Activated CD4-positive, alpha-beta T cell treated with anti-CD3 and anti-CD28 coated beads, Interleukin-2, Interleukin-4, amounts not matched to agents 100 ng/mL and 50 ng/mL, durations not matched to agents 16 hours and 8 hours (primary cell): ENCODE measurements at places on chromosomes 4 and X.

- DNase-seq, result no peak
Observed at GRCh38 chr4:158280856-158281255, 70.6 kb downstream of the TMEM144 start.

DNA sequence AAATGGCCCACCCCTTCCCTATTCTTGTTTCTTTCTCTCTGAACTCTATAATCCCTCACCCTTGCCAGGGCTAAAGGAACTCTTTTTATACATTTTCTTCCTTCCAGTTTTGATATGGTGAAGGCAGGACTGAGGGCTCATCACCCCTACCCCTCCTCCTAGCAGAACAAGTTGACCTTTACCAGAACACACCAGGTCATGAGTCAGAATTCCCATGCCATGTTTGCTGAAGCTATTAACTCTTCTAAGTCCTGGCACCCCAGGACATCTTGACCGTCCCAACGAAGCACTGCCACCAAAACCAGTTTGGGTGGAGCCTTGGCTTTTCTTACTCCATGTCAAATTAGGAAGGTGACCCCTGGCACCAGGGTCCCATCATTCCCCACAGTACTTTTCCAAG, 57.5 kb upstream of the DYNLT3 start:
- no peak for DNase-seq

- no peak for DNase-seq
Observed at GRCh38 chrX:54413753-54414152, 26.5 kb upstream of the TSR2 start.

DNA sequence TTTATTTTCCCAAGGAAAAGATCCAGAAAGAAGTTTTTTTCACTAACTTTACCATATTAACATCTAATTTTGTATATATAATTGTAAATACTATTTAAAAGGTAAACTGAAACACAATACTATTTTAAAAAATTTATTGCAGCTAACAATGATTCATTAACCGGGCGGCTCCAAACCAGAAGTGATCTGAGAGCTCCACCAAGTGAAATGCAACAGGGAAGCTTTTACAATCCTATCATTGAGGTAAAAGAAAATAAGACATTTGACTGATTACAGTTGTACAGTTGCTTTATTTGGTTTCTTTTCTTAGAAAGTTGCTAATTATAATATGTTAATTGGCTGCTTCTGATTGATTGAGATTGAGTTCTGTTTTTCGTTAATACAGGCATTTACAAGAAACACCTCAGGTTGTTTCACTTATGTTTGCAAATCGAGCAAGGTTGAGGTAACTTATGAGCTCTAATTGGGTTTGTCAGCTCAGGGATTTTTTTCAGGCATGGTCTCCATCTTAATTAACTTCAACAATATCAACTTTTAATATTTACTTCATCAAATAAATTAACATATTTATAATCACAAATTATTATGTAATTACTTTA, 220.2 kb upstream of the UGT8 start:
- no peak for DNase-seq

- DNase-seq, result no peak
Observed at GRCh38 chrX:10393241-10393640, 227.1 kb downstream of the MID1 start.

DNA sequence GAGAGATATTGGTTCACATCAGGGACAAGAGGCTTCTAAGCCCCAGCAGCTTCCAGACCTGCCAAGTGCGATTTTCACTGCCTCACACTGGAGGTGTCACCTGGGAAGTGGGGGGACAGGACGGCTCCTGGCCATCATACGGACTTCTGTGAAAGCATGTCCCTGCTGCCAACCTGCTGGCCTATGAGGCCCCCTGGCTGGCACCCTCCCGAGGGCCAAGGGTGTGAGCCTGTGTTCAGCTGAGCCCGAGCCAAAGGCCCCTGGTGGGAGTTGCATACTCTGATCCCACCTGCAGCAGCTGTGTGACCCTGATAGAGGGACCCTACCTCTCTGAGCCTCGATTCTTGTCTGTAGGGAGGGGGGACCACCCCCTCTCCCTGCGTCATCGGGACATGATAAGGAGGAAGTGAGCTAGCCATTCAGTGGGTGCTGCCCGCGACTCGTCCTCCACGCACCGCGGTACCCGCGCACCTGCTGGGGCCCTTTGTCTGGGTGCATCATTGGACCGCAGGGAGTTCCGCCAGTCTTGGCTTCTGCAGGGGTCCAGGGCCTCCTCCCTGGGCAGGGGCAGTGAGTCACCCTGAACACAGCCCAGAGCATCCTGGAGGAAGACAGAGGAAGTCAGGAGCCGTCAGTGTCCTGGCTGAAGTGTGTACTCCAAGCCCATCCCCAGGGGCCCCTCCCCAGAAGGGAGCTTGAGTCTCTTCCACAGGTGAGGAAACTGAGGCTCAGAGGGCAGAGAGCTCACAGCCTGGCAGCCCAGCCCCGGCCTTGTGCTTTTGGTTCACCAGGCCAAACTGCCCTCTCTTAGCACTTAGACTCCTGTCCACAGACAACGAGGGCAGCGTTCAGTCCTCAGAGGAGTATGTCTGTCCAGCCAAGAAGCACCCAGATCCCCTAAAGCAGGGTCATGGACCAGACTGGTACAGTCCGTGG, 24.1 kb downstream of the C4orf50 start:
- no peak for DNase-seq

DNA sequence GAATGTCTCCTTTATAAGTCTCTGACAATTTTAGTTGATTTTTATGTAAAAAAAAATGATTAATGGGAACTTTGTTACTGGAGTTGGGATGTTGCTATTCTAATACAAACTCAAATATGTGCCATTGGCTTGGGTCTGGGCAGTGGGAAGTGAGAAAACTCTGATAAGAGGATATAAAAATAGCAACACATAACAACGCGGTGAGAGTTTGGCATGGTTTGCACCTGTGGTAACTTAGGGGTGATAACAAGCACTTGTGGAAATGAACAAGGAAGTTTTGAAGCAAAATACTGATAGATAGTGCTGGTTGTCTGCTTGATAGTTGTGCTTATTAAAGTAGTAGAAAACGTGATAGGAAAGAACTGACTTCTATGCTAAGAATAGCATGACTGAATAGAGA, 743.3 kb upstream of the AGA start:
- DNase-seq, result no peak

DNA sequence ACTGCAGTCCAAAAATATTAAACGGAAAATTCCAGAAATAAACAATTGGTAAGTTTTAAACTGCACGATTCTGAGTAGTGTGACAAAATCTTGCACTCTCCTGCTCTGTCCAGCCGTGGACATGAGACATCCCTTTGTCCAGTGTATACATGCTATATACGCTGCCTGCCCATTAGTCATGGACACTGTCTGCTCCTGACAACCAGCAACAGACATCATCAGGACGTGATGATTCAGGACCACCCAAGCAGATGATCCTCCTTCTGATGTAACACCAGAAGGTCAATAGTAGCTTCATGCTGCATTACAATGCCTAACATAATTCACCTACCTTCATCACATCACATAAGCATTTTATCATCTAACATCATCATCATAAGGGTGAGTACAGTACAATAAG, 36.3 kb downstream of the ATRX start:
- DNase-seq, result no peak

GRCh38 chr4:72218953-72219352, 187.2 kb downstream of the NPFFR2 start:
- DNase-seq, result no peak

- no peak for DNase-seq
Observed at GRCh38 chrX:13110433-13111324, 66.3 kb upstream of the FAM9C start.

DNA sequence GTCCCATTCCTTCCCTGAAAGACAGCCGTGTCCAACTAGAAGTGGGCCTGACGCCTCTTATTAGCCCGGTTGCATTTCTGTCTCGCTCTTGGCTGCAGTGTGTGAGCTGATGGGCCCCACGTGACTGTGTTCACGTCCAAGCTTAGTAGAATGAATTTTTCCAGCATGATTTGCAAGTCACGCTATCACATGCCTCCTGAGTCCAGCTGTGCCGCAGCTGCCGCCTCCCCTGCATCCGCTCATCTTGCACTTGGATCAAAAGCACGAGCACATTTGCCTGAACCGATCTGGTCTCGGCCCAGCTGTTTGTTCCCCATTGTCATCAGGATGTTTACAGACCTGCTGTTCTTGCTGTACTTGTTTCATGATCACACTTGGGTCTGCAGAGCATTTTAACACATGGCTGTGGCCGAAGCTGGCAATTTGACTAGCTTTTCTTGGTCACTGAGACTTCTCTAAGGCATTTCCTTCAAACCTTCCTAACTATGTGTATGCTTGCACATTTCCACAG, 126.5 kb downstream of the KIT start:
- DNase-seq, result no peak

- no peak for DNase-seq
Observed at GRCh38 chr4:148286012-148286411, 156.2 kb downstream of the NR3C2 start.

GRCh38 chr4:149164282-149164681, 651.4 kb downstream of the IQCM start:
- DNase-seq, result no peak

- DNase-seq, result no peak
Observed at GRCh38 chr4:89922848-89923416, 28.3 kb downstream of the MMRN1 start.

GRCh38 chr4:80208610-80209339, 11.5 kb downstream of the PRDM8 start:
- DNase-seq, result no peak

DNA sequence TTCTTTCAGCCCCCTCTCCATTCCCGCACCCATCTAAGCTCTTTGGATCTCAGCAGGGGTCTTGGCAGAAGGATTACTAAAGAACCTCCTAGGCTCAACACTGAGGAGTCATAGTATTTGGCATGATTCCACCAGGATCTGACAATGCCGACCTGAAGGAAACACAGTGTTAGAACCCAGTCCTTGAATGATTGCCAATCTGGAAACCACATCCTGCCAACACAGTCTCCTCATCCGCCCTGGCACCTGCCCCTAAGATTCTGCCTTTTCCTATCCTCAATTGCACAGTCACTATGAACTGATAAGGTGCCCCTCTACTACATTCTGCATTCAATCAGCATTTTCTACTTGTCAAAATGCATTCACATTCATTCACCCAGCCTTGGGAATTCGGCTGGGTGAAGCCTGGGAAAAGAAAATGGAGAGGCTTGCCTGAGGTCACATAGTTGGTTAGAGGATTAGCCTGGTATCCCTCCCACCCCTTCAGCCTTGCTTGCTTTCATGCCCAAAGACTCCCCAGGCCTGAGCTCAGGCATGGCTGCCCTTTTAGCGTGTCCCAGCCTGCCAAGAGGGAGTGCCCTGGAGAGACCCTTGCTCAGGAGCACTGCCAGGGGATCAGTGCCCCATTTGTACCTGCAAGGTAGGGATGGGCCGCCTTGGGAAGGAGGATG, 2.2 kb upstream of the CLDN2 start:
- DNase-seq, result no peak

DNA sequence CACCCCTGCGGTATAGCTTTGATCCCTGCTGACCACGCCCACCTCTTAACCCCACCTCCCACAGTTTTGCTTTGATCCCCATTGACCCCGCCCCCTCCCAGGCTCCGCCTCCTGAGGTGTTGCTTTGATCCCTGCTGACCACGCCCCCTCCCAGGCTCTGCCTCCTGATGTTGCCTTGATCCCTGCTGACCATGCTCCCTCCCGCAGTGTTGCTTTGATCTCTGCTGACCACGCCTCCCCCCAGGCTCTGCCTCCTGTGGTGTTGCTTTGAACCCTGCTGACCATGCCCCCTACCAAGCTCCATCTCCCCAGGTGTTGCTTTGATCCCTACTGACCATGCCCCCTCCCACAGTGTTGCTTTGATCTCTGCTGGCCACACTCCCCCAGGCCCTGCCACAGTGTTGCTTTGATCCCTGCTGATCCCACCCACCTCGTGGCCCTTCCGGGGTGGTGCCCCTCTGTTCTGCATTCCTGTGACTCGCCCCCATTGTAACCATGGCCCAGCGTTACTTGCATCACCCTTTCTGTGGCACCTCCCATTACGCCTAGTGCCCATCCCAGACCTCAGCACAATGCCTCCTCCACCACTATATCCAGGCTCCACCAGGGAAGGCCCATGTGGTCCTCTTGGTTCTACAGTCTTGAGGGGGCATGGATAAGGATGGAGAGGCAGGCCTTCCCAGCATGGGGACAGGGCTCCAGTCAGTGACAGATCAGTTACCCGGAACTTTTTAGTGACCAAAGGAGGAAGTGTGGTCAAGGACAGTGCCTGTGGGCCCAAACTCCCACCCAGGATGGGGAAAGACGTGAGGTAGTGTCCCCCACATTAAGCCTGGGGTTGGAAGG, 70.8 kb downstream of the ADRA2C start:
- peak; percentile 22 for DNase-seq

DNA sequence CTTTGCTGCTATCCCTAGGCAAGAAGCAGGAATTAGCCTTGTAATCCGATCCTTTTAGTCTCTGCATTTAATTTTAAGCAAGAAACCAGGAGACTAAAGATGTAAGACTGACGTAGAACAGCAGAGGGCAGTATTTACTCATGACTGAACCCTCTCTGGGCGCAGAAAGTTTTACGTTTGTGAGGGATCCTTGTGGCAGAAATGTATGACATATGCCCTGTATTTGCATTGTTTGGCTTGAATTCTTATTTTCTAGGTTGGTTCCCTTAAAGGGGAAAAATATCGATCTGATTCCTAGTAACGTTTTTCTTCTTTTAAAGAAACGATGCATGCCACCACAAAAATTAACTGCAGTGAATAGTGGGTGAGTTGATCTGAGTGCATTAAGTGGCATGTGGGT, 1.3 kb upstream of the FAT4 start:
- peak; percentile 63 for DNase-seq

DNA sequence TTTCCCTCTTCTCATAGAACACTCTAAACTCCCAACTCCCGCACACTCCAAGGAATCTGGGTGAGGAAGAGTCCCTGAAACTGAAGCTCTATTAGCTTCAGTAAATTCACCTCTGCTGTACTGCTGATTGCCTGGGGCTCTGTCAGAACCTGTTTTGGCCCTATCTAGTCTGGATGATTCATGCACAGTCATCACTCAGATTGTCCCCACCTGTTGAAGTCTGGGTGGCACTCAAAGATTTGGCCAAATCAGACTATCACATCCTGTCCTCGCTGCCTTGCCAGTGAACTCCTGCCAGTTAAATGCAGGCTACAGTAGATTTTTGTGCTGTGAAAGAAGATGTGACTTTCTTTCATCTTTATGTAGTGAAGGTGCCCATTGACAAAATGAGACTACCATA, 63.5 kb upstream of the EMCN start:
- no peak for DNase-seq

GRCh38 chr4:120760047-120760446, 162.5 kb downstream of the PRDM5 start:
- no peak for DNase-seq

DNA sequence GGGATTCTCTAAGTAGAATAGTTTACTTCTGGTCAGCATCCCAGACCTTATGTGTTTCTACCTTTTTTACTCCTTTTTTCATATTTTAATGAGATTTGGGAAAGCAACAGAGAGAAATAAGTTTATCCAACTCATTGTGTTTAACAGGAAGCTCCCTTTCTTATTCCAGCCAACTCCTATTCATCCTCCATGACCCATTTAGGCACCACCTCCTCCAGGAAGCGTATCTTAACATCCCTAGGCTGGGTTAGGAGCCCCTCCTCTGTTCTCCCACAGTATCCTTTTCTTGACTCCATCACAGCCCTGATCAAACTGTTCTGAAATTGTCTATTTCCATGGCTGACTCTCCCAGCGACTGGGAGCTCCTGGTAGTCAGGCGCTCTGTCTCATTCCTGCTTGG, 18.8 kb upstream of the IQSEC2 start:
- no peak for DNase-seq

GRCh38 chr4:180799798-180800197, 1443.4 kb upstream of the TENM3 start:
- no peak for DNase-seq

- no peak for DNase-seq
Observed at GRCh38 chrX:119758731-119759247, 401 bp downstream of the SOWAHD start.

- no peak for DNase-seq
Observed at GRCh38 chr4:95118497-95118896, 360.7 kb downstream of the BMPR1B start.
